MCF 10A (cell line): ENCODE measurements at places on chromosomes 4 and X.

DNA sequence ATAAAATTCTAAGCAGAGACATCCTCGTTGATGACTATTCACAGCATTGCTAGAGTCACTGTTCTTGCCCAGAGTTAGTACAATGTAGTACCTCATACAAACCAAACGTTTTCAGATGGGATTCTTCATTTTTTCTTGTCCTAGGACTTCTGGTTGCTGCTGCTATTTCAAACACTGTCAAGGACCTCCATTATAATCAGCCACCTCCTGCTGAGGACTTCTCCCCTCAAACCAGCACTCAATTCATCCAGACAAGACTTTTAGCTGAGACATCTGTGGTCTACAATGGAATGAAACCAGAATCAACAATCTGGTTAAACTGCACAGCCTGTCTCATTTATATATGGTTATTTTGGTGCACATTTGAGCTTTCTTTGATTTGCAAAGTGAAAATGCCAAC lies 1008.8 kb downstream of the STPG2 start:
- no peak for DNase-seq

DNA sequence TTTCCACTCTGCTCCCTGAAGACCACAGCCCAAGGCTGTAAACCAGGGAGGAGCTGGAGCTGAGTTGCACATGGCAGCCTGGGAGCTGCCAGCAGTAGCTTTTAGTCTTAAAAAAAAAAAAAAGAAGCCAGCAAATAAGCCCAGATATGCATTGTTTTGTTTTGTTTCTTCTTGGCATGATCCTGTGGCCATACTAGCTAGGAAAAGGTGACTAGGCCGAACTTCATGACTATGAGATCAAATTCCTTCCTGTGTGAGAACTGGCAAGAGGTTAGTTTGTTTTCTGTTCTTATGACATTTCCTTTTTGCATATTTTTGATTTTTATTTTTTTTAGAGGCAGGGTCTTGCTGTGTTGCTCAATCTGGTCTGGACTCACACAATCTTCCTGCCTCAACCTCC lies 323.3 kb downstream of the DCTD start:
- no peak for DNase-seq

- no peak for DNase-seq
These were observed 11.9 kb upstream of the AREG start for GRCh38 chr4:74433043-74433442.

- DNase-seq, result no peak
These were observed 2.8 kb downstream of the ERVMER34-1 start for GRCh38 chr4:52748432-52748831.

DNA sequence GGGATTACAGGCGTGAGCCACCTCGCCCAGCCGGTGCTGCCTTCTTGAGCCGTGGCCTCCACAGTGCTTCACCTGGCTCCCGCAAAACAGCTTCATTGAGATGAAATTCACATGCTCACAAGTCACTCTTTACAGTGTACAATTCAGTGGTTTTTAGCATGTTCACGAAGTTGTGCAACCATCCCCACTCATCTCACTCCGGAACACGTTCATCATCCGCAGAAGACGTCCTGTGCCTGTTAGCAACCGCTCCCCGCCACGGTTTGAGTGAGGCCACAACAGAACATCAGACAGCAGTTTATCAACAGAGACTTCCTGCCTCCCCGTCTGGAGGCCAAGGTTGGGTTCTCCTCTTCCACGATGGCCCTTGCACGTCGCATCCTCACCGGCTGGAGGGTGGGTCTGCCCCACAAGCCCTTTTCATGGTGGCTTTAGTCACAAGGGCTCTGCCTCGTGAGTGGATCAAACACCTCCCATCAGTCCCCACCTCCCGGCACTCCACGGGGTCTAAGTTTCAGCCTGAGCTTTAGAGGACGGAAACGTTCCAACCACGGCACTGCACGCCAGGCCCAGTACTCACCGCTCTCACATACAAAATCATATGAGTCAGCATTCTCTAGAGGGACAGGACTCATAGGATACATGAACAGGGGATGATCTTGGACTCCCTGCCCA lies 29.6 kb upstream of the SPON2 start:
- no peak for DNase-seq

DNA sequence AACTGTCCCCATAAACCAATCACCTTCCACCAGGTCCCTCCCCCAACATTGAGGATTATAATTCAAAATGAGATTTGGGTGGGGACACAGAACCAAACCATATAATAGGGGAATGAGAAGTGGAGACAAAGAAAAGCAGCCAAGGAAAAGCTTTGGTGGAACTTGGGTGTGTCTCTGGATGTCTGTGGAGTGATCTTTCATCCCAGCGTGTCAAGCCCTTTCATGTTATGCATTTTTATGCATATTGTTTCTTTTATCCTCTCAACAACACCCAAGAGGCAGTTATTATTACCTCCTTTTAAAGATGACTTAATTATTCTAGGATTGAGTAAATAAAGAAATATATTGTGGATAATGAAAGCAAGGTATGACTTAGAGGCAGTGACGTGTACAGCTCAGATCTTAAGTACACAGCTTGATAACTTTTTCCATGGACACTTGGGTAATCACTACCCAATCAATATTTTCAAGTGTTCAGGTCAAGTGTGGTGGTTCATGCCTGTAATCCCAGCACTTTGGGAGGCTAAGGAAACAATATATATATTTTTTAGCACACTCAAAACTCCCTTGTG lies 42.6 kb upstream of the HOPX start:
- no peak for DNase-seq

DNA sequence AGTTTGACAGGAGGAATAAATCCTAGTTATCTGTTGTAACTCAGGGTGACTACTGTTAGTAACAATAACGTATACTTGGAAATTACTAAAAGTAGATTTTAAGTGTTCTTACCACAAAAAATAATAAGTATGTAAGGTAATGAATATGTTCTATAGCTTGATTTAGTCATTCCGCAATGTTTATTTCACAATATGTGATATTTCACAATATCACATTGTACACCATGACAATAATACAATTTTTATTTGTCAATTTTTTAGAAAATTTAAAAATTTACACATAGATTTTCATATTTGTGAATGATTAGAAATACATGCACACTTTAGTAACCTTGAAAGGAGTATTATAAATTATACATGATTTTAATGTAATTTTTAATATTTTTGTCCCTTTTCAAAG lies 812.7 kb upstream of the FTHL17 start:
- no peak for DNase-seq

- peak; percentile 77 for DNase-seq
These were observed at the start of gene SLC10A7 for GRCh38 chr4:146521541-146522097. Gene SLC10A7, minus strand, starts transcription at chr4:146521940. Its CDS starts 223 bp downstream, at chr4:146521717.

DNA sequence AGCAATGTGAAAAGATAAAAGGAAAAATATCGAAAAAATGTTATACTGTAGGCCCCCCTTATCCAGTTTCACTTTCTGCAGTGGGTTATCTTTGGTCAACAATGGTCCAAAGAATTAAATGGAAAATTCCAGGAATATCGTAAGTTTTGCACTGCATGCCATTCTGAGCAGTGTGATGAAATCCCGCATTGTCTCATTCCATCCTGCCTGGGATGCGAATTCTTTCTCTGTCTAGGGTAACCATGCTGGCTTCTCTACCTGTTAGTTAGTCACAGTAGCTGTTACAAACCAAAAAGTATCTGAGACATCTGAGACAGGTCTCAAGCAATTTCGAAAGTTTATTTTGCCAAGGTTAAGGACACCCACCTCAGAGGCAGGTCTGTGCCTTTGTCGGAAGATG lies 170.3 kb downstream of the COX18 start:
- DNase-seq, result no peak

GRCh38 chrX:20414762-20415445 lies 148.2 kb upstream of the RPS6KA3 start:
- peak; percentile 6 for DNase-seq
